Activated B cell treated with CpG ODN at 0.5 μM for 24 hours (primary cell): ENCODE measurements at places on chromosomes 12 and 14. TPM values are rescaled to one million over a fixed set of nuclear protein-coding genes. Genes with fewer than 3 reads are reported as not detected.

DNA sequence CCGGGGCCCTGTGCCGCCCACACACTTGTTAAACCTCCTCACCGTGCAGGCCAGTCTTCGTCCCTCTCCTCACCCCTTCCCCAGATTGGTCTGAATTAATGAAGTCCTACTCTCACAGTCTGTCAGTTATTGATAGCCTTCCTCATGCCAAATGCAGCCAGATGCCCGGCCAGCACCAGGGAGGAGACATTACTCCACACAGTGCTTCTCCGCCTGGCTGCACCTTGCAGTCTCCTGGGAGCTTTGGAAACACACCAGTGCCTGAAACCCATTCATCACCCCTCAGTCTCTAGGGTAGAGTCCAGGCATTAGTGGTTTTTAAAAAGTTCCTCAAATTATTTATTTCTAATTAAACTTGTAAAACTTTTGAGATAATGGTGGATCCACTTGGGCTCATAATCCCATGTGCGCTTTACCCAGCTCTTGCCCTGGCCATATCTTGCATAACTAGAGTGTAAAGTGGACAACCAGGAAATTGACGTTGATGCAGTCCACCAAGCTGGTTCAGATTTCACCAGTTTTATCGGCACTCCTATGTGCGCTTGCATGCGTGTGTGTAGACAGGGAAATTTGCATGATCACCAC lies 38.2 kb upstream of the TSPAN9 start:
- no peak overlapping the region for H3K27ac ChIP-seq
- H3K4me1 ChIP-seq, result peaks cover 20% of the 10 kb centered on the region
- H3K36me3 ChIP-seq, result no peaks in the 10 kb centered on the region
- H3K4me3 ChIP-seq, result no peak overlapping the region
- H3K27me3 ChIP-seq, result peaks cover 13% of the 10 kb centered on the region

GRCh38 chr12:27971606-27972005 lies 927 bp downstream of the PTHLH start:
- DNase-seq, result no peak
- no peak overlapping the region for H3K4me3 ChIP-seq
- no peak overlapping the region for H3K27ac ChIP-seq

DNA sequence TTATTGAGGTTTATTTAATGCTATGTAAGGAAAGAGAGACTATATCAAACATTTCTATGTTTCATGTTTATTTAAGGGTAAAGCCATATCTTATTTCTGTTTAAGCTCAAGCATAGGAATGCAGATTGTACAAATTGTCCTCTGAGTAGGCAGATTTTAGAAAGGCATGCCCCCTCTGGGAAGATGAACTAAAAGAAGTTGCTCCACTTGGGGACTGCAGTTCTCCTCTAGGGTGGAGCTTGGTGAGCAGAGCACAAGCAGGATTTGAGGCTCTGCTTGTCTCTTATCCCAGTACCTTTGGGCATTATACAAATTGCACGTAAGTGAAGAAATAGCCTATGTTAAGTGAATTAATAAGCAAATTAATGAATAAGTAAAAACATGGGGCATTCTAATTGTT lies 96.2 kb upstream of the PDE3A start:
- H3K27ac ChIP-seq, result no peak overlapping the region
- no peaks in the 10 kb centered on the region for H3K4me1 ChIP-seq
- no peak overlapping the region for H3K4me3 ChIP-seq
- no peaks in the 10 kb centered on the region for H3K36me3 ChIP-seq
- DNase-seq, result no peak

DNA sequence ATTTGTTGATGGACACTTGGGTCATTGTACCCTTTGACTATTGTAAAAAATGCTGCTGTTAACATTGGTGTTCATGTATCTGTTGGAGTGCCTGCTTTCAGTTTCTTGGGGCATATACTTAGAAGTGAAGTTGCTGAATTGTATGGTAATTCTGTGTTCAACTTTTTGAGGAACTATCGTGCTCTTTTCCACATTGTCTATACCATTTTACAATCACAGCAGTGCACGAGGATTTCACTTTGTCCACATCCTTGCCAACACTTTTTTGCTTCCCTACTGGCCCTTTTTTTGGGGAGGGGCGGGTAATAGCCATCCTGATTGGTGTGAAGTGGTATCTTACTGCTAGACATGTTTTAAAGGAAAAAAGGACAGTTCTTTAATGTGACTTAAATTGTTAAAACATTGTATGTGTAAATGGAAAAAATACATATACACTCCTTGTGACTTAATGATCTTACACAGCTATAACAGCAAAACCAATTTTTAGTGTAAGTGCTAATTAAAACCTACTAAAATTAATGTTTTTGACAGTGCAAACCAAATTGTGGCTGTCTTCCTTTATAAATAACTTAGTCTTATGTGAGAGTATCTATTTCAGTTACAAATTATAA lies 52.7 kb downstream of the WNK1 start:
- DNase-seq, result no peak
- no peaks in the 10 kb centered on the region for H3K27me3 ChIP-seq
- peaks cover 68% of the 10 kb centered on the region for H3K4me1 ChIP-seq
- no peak overlapping the region for H3K4me3 ChIP-seq

The RPS6KL1 gene
- 5.2 and 7.0 TPM in 2 replicates for total RNA-seq

The TGM1 gene
- total RNA-seq, result 6.4 and 6.5 TPM in 2 replicates

The CLEC2D gene
- total RNA-seq, result 437 and 492 TPM in 2 replicates

The PLEKHD1 gene
- 0.22 and 0.24 TPM in 2 replicates for total RNA-seq

DNA sequence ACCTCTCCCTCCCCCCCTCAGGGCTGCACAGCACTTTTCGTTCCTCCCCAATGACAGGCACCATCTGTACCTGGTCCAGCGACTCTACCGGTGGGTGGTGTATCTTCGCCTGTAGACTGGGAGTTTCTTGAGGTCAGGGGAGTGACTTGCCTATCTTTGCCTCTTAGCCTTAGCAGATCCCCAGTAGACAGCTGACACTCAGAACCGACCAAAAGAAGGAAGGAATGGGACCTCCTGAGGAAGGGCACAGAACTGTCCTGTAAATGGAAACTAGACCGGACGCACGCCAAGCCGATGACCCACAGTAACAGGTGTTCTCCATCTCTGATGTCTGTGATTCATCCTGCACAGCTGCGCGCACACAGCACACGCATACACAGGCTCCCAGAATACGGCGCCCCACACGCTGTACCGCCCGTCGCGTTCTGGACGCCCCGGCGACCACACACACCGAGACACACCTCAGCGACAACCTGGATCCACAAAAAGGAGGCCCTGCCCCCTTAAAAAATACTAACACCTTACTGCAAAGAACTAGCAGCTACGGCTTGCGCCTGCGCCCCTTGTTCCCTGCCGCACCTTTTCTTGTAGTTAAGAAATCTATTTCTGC lies 673 bp upstream of the TTC9 start:
- H3K36me3 ChIP-seq, result peaks cover 14% of the 10 kb centered on the region
- peak overlapping the region; percentile 97 for H3K27ac ChIP-seq
- H3K4me3 ChIP-seq, result peak overlapping the region; percentile 97
- H3K27me3 ChIP-seq, result no peaks in the 10 kb centered on the region

The PSMA6 gene
- total RNA-seq, result 163 and 180 TPM in 2 replicates

DNA sequence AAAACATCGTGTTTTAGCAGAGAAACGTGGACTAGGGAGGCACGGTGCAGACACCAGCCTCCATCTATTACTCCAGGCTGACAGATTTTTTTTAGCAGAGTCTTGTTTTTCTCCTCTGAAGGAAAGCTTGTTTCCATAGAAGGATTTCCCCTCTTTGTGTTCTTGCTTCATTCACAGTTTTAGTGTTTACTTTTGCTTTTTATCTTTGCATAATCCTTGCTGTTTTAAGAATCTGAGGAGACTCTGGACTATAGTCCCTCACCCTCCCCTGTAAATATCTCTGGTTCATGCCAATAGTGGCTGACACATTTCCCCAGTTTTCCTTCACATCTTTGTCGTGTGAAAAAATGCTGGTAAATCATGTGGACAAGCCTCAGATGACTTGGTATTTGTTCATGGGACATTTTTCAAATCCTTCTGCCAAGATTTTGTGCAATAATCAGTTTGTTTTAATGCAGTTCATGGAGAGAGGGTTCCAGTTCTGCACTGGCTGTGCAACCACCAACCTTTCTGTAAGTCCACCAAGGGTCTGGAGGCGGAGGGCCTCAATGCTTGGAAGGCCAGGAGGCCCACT lies 39.9 kb upstream of the TMCC3 start:
- H3K36me3 ChIP-seq, result peaks cover 9% of the 10 kb centered on the region
- H3K4me1 ChIP-seq, result peaks cover 9% of the 10 kb centered on the region
- H3K4me3 ChIP-seq, result no peak overlapping the region
- H3K27ac ChIP-seq, result no peak overlapping the region
- H3K27me3 ChIP-seq, result no peaks in the 10 kb centered on the region
- DNase-seq, result no peak

- no peaks in the 10 kb centered on the region for H3K36me3 ChIP-seq
- no peaks in the 10 kb centered on the region for H3K4me1 ChIP-seq
- no peak overlapping the region for H3K27ac ChIP-seq
- H3K27me3 ChIP-seq, result peaks cover 26% of the 10 kb centered on the region
- DNase-seq, result no peak
Observed at GRCh38 chr14:69870613-69871012, 8.6 kb upstream of the SMOC1 start.

- no peaks in the 10 kb centered on the region for H3K27me3 ChIP-seq
- no peak overlapping the region for H3K27ac ChIP-seq
- no peak for DNase-seq
- no peak overlapping the region for H3K4me3 ChIP-seq
- H3K4me1 ChIP-seq, result peaks cover 52% of the 10 kb centered on the region
Observed at GRCh38 chr14:93046705-93047050, 69.0 kb downstream of the ITPK1 start.

The INHBE gene
- 0.07 and 0.29 TPM in 2 replicates for total RNA-seq

The PELI2 gene
- 5.5 and 6.1 TPM in 2 replicates for total RNA-seq

GRCh38 chr14:85535991-85536832 lies 6.3 kb downstream of the FLRT2 start:
- H3K36me3 ChIP-seq, result no peaks in the 10 kb centered on the region
- peaks cover 31% of the 10 kb centered on the region for H3K27me3 ChIP-seq
- no peak overlapping the region for H3K4me3 ChIP-seq
- H3K27ac ChIP-seq, result no peak overlapping the region
- no peak for DNase-seq
- peaks cover 4% of the 10 kb centered on the region for H3K4me1 ChIP-seq

- no peak for DNase-seq
- H3K27me3 ChIP-seq, result peaks cover 19% of the 10 kb centered on the region
- no peak overlapping the region for H3K27ac ChIP-seq
- H3K4me3 ChIP-seq, result no peak overlapping the region
Observed at GRCh38 chr12:63849106-63849620, 4.7 kb downstream of the SRGAP1 start.

DNA sequence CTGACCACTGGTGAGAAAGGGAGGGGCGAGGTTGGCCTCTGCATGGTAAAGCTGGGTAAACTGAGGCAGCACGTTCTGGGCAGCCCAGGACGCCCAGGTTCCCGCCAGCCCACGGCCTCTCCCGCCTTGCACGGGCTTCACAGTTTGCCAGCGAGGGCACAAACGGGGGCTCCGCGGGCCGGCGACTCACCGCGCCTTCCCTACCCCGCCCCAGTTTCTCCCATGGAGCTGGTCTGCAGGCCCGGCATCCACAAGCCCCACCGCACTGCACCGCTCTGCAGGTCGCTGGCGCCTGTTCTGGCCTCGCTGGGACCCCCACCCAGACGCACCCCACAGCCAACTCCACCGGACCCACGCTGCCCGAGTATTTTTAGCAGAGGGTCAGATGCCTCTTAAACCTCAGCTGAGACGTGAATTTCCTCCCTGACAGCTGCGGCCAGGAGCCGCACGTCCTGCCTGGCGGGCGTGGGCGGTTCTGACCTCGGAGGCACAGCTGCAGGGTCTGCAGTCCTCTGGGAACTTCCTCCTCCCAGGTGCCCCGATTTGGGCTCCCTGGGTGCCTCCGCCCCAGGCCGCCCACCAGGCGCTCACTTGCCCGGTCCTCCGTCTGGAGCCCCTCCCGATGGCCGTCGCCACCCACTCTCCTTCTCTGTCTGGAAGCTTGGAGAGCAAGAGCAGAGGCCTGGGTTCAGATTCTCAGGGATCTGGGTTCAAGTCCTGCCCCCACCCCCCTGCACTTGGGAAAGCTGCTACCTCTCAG lies 29.5 kb upstream of the INF2 start:
- no peaks in the 10 kb centered on the region for H3K27me3 ChIP-seq
- no peaks in the 10 kb centered on the region for H3K36me3 ChIP-seq
- DNase-seq, result peak; percentile 50
- H3K4me1 ChIP-seq, result peaks cover 94% of the 10 kb centered on the region
- peak overlapping the region; percentile 76 for H3K4me3 ChIP-seq
- H3K27ac ChIP-seq, result peak overlapping the region; percentile 98

The KRT82 gene
- not detected in 2 replicates for total RNA-seq

GRCh38 chr14:40859055-40859454 lies 747.6 kb upstream of the LRFN5 start:
- no peak overlapping the region for H3K4me3 ChIP-seq
- no peaks in the 10 kb centered on the region for H3K27me3 ChIP-seq
- H3K27ac ChIP-seq, result no peak overlapping the region

- no peaks in the 10 kb centered on the region for H3K4me1 ChIP-seq
- no peaks in the 10 kb centered on the region for H3K27me3 ChIP-seq
- H3K4me3 ChIP-seq, result no peak overlapping the region
- H3K27ac ChIP-seq, result no peak overlapping the region
- no peak for DNase-seq
Observed at GRCh38 chr12:78324234-78324633, 493.5 kb downstream of the NAV3 start.

The KCNH3 gene
- total RNA-seq, result 0.27 and 0.44 TPM in 2 replicates

The GLIPR1L2 gene
- total RNA-seq, result 0.20 TPM in 1 of 2 replicates, not detected in the other

DNA sequence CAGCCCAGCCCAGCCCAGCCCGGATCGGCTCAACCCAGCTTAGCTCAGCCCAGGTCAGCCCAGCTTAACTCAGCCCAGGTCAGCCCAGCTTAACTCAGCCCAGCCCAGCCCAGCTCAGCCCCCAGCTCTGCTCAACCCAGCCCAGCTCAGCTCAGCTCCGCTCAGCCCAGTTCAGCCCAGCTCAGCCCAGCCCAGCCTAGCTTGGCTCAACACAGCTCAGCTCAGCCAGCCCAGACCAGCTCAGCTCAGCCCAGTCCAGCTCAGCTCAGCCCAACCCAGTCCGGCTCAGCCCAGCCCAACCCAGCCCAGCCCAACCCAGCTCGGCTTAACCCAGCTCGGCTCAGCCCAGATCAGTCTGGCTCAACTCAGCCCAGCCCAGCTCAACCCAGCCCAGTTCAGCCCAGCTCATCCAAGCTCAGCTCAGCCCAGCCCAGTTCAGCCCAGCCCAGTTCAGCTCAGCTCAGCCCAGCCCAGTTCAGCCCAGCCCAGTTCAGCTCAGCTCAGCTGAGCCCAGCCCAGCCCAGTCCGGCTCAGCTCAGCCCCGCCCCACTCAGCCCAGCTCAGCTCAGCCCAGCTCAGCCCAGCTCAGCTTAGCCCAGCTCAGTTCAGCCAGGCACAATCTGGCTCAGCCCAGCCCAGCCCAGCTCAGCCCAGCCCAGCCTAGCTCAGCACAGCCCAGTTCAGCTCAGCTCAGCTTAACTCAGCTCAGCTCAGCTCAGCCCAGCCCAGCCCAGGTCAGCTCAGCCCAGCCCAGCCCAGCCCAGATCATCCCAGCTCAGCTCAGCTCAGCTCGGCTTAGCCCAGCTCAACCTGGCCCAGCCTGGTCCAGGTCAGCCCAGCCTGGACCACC lies 331.7 kb downstream of the TMEM121 start:
- no peak for DNase-seq
- H3K36me3 ChIP-seq, result peaks cover 93% of the 10 kb centered on the region
- no peaks in the 10 kb centered on the region for H3K27me3 ChIP-seq
- peaks cover 36% of the 10 kb centered on the region for H3K4me1 ChIP-seq

The INSM2 gene
- total RNA-seq, result not detected in 2 replicates

GRCh38 chr12:130179621-130180020 lies 17.4 kb downstream of the FZD10 start:
- H3K4me3 ChIP-seq, result no peak overlapping the region
- H3K36me3 ChIP-seq, result no peaks in the 10 kb centered on the region
- no peaks in the 10 kb centered on the region for H3K4me1 ChIP-seq
- no peak for DNase-seq
- H3K27me3 ChIP-seq, result no peaks in the 10 kb centered on the region
- H3K27ac ChIP-seq, result no peak overlapping the region
